ENCODE measurements at places on chromosomes 2 and 18.

DNA sequence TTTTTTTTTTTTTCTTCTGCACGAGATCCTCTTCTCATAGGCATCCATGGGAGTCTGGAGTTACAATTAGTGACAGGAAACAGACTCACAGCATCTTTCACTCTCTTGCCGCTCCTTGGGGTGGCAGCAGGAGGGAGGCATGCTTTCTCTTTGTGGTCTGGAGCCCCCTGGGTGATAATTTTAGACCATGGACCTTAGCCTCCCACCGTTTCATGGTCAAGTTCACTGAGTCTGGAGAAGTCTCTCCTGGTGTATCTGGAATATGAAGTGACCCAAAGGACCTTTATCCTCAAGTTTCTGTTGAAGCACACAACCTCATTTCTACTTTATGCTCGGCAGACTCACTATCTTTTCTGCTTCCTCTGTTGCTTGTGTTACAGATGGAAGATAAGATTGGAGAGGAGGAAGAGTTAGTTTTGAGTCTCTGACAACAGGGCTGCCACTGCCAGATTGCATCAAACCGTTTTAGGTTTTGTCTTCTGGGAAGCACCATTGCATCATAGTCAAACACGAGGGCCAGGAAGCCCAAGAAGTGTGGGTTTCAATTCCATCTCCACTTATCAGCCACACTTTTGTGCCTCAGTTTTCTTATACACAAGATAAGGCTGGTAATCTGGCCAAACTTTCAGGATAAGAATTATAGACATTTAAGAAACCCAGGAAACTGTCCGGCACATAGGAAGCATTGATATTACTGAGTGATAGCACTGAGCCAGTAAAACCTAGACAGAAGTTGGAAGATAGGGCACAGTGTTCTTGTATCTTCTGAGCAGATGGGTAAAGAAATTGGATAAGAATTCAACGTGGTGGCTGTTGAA lies 62.3 kb downstream of the ADCYAP1 start:
- no peak for DNase-seq

DNA sequence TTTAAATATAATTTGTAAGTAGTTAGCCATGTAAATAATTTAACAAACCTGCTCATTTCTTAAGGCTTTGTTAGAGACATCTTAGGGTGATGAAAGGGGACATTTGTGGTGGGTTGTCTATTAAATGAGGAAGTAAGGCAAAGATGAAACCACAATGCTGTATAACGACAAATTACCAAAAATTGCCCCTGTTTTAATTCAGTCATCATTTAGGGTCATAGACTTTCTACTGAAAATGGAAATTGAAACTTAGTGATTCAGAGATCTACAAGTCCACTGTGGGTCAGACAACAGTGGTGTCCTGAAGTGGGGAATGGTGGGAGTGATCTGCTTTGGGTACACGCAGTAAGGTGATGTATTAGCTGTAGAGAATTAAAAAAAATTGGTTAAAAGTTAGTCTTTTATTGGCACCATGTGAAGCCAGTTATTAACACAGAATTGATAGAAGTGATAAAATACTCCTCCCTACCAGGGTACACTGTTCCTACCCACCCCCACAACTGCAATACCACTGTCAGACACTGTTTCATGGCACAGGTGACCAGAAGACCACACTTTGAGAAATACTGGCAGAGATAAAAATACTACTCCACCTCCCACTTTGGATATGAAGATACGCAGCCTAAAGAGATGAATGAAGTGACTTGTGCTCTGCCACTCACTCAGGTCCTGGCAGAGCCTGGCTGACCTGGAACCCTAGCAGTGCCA lies 13.4 kb downstream of the CERS6 start:
- peak; percentile 15 for DNase-seq

DNA sequence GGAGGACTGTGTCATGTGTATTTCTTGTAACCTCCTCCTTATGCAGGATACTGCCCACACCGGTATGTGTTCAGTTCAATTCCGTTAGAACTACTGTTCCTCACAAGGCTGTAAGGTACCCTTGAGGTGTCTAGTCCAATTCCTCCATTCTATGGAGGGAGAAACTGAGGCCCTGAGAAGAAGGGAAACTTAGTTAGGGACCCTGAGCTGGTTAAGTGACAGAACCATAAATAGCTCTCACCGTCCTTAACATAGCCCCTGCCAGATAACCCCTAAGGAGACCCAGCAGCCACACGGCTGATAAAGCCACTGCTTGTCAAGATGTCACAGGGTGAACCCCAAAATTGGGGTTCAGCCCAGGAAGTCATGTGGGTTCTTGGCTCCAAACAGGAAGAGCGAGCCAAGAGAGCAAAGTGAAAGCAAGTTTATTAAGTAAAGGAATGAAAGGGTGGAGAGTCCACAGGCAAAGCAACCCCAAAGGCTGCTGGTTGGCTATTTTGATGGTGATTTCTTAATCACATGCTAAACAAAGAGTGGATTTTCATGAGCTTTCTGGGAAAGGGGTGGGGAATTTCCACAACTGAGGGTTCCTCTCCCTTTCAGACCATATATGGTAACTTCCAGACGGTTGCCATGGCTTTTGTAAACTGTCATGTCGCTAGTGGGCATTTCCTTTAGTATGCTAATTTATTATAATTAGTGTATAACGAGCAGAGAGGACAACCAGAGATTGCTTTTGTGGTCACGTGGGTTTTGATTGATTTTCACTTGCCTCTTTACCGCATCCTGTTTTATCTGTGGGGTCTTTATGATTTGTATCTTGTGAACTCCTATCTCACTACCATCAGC lies 83.4 kb upstream of the RTN4 start:
- DNase-seq: no peak

DNA sequence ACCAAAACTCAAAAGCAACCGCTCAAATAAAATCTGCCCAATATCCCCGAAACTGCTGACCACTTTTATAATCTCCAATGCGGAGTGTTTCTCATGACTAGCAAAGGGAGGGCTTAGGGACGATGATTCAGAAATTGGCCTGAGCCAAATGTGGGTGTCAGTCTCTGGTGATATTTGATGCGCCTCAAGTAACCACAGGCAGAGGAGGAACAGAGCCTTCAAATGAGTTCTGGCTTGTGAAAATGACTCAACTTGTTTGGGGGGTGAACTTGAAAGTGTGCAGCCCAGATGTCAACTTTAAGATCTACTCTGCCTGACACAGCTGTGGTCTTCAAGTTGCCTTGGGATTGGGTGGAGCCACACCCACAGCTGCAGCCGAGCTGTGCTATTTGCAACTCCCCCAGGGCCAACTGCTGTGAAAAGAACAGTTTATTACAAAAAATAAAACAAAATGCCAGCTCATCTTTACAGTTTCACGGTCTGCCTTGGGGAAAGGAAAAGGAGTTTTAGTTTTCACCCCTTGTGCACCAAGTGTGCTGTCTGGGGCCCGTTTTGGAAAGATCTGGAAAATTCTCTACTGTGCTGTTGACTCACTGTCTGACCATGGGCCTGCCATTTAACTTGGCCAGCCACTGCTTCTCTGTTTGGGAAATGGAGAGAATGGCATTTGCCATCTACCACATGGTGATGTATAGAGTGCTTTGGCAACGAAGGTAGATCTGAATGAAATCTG lies 222.1 kb downstream of the MTX2 start:
- DNase-seq: peak; percentile 43

DNA sequence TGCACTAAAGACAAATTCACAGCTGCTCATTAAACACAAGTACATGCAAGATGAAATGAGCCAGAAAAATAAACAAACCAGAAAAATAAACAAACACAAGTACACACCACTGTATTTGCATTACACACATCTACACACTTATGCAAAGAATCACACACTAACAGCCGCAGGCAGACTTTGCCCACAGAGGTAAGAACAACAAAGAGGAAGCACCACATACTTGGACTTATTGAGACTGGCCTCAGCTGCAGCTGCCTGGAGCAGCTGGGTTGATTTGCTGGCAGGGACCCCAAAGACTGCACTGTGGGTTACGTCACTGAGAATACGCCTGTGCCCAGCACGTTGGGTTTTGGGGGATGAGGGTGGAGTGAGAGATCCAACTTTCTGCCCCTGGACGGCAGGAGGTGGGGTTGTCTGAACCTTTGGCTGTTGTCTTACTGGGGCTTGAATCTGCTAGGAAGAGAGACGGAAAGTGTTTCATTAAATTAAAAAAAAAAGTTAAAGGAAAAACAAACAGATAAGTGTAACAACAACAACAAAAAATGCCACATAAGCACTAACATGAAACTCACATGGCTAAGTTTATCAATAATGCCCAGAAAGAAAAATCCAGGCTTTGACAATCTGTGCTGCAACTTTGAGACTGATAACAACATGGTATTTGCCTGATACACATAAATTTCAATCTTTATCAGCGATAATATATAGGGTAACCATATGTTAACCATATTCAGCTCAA lies 71.9 kb upstream of the NFU1 start:
- no peak for DNase-seq

- DNase-seq: no peak
Measured at GRCh38 chr2:122019724-122020123, 264.3 kb downstream of the TSN start.

GRCh38 chr2:185291035-185291647 lies 447.5 kb upstream of the FSIP2 start:
- DNase-seq: peak; percentile 43

DNA sequence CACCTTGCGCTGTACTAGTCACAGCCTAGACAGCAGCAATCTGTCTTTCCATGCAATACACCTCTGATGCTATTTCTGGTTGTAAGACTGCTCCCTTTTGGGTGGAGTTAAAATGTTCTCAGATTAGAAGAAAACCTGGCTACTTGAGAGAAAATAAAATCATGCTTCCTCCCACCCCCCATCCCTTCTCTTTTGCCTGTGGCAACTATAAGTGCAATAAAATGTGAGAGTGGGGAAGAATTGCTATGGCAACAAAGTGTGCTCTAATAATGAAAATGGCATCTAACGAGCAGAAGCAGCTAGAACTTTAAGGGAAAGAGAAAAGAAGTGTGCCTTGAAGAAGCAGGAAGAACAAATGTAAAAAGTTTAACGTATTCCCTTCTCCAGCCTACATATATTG lies 464.2 kb upstream of the FSHR start:
- DNase-seq: no peak

- no peak for DNase-seq
Measured at GRCh38 chr18:63301434-63301833, 18.1 kb downstream of the BCL2 start.

- DNase-seq: peak; percentile 46
Measured at GRCh38 chr2:174158003-174158402, 90.3 kb downstream of the OLA1 start.

- DNase-seq: no peak
Measured at GRCh38 chr2:162159446-162159845, 7.4 kb upstream of the GCG start.

DNA sequence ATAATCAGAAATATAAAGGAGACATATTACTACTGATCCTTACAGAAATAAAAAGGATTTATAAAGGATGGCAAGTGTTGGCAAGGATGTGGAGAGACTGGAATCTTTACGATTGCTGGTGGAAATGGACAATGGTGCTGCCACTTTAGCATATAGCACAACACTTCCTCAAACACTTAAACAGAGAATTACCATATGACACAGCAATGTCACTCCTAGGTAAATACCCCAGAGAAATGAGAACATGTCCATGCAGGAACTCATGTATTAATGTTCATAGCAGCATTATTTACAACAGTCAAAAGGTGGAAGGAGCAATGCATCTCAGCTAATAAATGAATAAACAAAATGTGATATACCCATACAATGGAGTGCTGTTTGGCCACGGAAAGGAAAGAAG lies 137.5 kb downstream of the NDUFA10 start:
- no peak for DNase-seq

DNA sequence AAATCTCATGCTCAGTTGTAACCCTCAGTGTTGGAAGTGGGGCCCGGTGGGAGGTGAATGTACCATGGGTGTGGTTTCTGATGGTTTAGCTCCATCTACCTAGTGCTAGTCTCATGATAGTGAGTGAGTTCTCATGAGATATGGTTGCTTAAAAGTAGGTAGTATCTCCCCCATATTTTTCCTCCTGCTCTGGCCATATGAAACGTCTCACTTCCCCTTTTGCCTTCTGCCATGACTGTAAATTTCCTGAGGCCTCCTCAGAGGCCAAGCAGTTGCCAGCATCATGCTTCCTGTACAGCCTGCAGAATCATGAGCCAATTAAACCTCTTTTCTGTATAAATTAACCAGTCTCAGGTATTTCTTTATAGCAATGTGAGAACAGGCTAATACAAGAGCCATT lies 62.8 kb upstream of the RNF152 start:
- peak; percentile 66 for DNase-seq

DNA sequence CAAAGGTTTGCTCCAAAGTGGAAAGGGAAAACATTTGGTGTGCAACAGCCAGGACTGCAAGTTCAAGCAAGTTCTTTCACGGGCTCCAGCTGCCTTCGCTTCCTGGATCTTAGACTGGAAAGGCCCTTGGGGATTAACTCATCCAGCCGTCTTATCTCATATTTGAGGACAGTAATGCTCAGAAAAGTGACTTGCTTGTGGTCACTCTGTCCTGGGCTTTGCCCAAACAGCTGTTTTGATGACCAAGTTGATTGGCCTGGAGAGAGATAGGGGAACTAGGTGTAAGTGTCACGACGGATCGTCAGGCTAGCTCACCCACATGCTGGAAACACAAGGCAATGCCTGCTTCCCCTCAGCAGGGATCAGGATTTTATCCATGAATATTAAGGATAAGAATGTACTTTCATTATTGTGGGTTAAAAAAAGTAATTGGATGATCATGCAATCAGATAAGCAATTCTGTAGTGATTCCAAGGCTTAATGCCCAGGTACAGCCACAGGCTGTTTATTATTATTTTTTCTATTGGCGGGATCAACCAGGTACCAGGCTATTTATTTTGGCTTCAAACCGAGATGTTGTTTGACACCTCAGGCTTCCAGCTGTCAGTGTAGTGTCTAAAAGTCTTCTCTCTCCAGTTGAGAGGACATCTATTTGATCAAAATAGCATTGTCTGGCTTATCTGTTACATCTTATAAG lies 162.5 kb upstream of the EPAS1 start:
- no peak for DNase-seq

DNA sequence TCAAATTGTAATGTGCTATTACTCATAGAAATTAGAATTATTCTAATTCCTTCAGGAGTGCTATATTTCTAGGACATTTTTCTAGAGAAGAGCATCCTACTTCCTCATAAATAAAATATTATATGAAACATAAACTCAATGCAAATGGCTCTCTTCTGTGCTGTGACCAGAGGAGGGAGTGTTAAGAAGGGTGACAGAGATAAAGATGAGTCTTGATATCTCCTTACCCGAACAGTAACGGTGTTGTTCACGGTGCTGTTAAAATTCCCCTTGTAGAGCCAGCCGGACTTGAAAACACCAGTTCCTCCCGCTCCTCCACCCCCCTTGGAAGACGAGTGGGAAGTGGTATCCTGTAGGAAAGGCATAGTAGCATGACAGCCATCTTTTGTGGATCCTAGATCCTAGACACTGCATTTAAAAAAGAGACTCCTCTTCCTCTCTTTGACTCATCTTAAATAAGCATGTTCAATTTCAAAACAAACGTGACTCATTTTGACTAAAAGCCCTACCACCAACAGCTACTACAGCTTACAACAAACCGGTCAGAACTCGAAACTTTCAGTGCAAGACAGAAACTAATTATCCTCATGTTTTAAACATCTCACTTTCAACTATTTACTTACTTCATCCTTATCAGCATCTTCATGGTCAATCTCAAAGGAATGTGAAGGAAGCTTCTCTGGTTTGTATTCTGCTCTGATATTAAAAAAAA lies 156.3 kb downstream of the DOCK10 start:
- no peak for DNase-seq

GRCh38 chr2:20618886-20619521 lies 31.9 kb downstream of the HS1BP3 start:
- DNase-seq: no peak
